ENCODE measurements at places on chromosomes 6 and 20.
A peak's percentile ranks its signal among the peaks of the same experiment; 100 is the strongest.

GRCh38 chr6:37531437-37532036, 31.8 kb upstream of the CCDC167 start:
- DNase-seq, result no peak

- DNase-seq, result no peak
These were observed 33.9 kb upstream of the RNF144B start for GRCh38 chr6:18353251-18353650.

- no peak for DNase-seq
These were observed 236.5 kb upstream of the FOXQ1 start for GRCh38 chr6:1075444-1075843.

DNA sequence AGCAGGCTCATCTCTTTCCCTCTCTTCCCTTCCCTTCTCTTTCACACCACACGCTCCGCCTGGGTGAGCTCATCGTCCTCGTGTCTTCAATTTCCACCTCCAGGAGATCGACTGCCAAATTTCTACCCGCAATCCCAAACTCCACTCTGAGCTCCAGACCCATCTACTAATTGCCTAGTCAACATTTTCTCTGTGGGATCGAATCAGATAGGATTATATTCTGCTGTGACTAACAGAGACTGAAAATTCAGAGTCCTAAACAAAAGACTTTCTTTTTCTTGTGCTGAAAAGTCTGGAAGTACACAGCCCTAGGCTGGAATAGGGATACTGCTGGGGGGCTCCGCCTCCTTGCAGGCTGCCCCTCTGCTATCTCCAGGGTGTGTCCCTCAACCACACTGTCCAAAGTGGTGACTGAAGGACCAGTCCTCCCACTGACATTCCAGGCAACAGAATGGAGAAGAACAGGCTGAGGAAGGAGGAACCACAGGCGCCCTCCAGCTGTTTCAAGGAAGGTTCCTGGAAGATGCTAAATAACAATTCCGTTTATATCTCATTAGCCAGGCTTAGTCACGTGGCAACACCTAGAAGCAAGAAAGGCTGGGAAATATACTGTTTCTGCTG, 5.0 kb upstream of the HSPA12B start:
- DNase-seq, result no peak

DNA sequence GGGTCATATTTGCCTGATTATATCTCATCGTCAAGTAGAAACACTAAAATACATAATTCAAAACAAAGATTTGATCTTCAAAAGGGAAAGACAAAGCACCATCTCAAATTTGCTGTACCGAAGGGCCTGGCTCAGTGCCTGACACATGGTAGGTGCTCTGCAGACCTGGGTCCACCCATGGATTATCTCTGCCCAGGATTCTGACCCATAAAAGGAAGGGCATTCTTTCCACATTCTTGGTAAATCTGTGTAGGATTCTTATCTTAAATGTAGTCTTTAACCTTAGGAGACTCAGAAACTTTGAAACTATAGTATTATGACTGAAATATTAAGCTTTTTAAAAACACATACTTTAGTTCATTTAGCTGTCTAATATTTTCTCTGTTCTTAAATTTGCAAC, 274.1 kb upstream of the FLRT3 start:
- no peak for DNase-seq

DNA sequence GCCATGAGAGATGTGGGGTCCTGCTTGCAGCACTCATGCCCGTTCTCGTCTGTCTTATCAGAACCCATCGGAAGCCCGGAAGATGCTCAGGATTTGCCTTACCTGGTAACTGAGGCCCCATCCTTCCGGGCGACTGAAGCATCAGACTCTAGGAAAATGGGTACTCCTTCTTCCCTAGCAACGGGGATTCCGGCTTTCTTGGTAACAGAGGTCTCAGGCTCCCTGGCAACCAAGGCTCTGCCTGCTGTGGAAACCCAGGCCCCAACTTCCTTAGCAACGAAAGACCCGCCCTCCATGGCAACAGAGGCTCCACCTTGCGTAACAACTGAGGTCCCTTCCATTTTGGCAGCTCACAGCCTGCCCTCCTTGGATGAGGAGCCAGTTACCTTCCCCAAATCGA, 8.3 kb downstream of the PI16 start:
- DNase-seq, result peak; percentile 59

DNA sequence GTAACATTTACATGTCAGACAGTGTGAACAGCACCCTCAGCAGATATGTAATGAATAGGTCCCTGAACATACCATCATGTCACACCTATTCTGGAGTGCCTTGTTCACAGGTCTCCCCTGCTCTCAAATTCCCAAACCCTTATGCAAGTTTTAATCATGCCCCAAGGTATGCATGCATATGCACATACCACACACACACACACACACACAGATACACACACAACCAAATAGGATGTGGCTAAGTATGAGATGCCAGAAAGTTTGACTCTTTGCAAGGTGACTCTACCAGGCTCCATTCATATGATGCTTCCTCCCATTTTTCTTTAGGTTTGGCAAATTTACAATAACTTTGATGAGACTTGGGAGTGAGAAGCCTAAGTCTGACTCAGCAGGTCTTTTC, 243.8 kb upstream of the IRAK1BP1 start:
- no peak for DNase-seq

- no peak for DNase-seq
These were observed 26.1 kb upstream of the KLHL31 start for GRCh38 chr6:53691667-53692133.

- DNase-seq, result no peak
These were observed 89.3 kb downstream of the EPB41L2 start for GRCh38 chr6:130973521-130974277.

DNA sequence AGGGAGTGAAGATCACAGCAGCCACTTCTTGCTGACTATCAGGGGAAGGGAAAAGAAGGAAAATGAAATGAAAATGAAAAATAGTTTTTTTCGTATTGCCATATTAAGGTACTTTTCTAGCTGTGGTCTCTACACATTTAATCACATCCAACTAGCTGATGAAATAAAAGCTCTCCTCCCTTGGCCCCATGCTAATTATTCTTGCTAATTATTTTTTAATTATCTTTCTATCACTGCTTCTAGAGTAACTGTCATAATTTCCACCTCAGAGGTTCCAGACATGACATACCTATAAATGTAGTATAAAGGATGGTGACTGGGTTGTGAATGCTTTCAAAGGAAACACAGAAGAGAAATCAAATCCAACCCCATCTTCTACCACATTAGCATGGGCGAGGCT, 334.1 kb upstream of the MAN1A1 start:
- DNase-seq, result no peak

DNA sequence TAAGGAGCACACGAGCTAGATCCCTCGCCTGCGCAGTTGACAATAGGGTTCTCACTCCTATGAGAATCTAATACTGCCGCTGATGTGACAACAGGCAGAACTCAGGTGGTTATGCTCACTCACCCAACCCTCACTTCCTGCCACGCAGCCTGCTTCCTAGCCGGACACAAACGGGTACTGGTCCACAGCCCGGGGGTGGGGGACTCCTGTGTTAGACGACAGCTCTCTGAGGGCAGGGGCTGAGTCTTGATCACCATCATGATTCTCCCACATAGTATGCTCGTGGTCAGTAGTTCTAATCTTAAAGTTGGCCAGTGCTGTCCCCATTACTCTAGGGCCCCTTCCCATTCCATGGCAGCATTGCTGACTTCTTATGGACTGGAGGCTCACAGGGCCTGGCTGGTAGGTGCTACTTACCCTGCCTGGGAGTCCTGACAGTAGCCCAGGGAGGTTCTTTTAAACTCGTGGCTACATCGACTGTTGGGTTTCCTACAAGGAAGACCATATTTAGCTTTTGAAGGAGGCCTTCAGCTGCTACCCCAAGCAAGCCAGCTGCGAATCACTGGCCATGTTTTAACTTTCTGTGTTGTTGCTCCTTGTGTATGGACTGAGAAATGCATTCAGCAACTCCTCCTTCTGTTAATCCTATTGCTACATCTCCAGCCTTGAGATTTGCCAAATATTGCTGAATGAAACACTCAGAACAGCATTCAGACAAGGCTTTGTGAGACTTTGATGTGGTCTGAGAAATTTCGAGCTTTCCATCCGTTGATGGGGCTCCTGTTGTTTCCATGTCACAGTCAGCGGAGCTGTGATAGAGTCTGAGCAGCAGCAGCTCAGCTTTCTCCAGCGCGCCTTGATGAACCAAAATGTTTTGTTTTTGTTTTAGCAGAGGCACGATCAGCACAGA, 300.3 kb downstream of the NRN1 start:
- no peak for DNase-seq

GRCh38 chr20:7742479-7742878, 197.8 kb downstream of the HAO1 start:
- DNase-seq, result no peak

GRCh38 chr6:93412452-93412851, 6.9 kb downstream of the EPHA7 start:
- no peak for DNase-seq

GRCh38 chr6:134534708-134535149, 216.8 kb upstream of the SGK1 start:
- DNase-seq, result no peak

DNA sequence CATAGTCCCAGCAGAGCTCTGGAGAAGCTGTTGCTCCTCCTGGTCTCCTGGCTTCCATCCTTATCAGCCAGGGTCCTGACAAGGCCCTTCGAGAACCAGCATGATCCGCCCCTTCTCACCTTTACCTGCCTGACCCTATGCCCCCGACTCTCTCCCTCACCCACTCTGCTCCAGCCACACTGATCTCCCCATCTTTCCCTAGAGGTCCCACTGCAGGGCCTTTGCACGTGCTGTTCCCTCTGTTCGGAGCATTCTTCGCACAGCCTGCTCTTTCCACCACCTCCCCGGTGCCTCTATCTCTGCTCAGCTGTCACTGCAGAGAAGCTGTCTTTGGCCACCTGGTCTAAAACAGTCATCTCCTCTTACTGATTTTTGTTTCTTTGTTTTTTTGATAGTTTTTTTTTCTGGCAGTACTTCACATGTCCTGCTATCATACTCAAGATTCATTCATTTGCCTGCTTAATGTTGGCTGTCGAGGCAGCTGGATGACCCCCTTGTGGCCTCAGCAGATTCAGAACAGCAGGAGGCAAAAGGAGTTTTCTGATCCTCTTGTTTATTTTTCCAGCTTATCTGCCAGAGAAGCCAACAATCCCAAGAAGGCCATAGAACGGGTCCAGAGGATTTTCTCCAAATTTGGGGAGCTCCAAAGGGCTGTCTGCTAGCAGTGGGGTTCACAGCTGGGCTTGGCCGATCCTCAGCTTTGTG, 1.6 kb upstream of the PTGIS start:
- no peak for DNase-seq

DNA sequence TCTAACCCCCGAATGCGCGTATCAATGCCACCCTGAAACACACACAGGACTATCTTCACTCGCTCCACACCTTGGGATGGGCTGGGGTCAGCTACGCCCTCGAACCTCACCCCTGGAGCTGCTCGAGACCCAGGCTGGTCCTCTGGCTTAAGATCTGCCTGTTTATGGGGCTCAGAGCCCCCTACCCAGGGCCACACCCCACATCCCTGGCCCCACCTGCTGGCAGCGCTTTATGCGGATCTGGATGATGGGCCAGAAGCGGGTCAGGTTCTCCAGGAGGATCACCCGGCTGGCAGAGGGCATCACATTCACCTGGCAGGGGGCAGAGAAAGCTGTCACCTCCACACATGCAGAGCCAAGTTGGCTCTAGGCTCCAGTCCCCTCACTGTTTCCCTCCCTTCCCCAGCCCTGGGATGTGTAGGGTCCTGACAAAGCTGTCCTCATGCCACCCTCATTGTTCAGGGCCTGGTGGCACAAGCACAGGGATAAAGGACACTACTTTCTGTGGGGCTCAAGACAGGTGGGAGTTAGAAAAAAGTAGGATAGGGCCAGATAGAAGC, 8.2 kb downstream of the CUL7 start:
- no peak for DNase-seq

GRCh38 chr20:39939241-39939865, 749.7 kb downstream of the MAFB start:
- DNase-seq, result no peak

DNA sequence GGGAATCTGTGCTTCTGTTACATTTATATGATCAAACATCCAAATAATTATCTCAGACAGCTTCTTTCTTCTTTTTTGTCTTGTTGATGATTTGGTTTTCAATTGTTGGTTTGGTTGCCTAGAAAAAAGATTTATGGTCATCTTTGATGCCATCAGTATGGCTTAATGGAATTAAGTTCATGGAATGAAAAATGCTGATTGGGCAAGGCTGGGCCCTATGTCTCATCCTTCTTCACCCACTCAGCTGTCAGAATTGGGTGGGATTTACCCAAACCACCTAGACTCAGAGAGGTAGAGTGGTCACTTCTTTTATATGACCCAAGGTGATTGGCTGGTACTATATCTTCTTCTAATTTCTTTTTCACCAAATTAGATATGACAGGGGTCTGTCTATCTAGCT, 258.3 kb downstream of the DOK5 start:
- no peak for DNase-seq

DNA sequence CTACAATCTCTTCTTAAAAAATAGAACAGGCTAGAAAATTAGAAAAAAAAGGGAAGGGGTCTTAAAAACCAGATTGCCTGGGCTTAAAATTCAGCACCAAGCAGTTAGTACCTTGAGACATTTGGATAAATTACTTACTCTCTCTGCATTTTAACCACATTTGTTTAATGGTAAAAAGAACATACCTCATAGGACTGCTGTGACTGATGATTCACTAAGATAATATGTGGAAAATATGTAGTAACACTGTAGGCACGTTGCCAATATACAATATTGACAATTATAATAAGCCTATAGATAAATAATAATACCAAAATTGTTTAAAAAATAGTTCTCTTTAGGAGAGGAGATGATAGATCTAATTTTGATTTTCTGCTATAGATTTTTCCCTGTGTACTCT, 750.4 kb downstream of the TENT5A start:
- DNase-seq, result no peak

DNA sequence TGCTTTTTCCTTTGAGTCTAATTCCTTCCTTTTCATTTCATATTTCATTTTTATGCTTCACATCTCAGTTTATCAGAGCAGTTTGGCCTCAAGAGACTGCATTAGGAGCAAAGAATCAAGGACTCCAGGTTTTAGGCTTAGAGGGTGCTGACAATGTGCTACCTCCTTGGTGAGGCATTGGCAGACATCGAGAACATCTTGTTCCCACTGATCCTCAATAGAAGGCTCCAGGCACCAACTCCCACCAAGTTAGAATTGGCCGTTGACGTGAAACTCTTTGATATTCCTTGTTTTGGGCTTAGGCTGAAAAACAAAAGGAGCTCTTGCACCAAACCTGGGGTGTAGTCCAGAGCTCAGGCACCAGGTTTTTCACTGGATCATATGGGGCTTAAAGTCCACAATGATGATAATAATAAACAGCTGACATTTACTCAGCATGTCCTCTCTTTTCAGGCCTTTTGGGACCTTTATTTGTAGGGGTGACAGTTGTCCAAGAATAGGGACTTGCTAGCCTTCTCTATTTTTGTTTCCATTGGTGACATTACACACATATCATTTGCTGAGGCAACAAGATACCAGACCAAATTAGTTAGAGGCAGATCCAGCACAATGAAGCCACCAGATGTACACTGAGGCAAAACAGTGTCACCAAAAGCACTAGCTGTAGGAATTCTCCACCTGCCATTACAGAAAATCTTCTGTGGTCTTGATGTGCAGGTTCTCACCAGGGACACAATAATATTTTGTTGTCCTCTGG, 81.0 kb upstream of the ENPP5 start:
- DNase-seq, result no peak

GRCh38 chr6:158324136-158324535, 11.9 kb downstream of the TULP4 start:
- no peak for DNase-seq

- no peak for DNase-seq
These were observed 69.9 kb upstream of the SOX4 start for GRCh38 chr6:21523652-21524051.

Data from activated CD4-positive, CD25-positive, alpha-beta regulatory T cell (primary cell).